Activated gamma-delta T cell treated with Interleukin-2 at 50 U/mL for 16 hours (primary cell): ENCODE measurements at places on chromosomes 7 and 10.
A peak's percentile ranks its signal among the peaks of the same experiment; 100 is the strongest.

DNA sequence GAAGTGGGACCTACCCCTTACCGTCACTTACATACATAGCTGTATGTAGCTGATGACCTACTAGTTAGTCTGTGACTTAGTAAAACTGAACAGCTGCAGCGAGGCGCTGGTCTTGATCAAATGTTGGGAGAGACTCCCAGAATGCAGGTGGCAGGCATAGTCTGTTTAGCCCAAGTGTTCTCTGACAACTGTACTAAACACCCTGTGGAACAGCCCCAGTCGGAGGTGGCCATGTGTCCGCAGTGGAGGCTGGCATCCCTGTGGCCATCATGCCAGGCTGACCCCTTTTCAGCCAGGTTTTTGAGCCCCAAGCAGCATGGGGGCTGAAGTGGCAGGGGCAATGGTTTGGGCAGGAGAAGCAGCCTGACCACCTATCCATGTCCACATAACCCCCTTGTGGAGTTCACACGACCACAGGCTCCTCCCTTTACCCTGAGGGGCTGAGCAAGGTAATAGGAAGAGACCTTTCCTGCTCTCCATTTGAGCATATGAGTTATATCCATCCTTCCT lies 7.2 kb downstream of the ADCY1 start:
- no peak for DNase-seq

DNA sequence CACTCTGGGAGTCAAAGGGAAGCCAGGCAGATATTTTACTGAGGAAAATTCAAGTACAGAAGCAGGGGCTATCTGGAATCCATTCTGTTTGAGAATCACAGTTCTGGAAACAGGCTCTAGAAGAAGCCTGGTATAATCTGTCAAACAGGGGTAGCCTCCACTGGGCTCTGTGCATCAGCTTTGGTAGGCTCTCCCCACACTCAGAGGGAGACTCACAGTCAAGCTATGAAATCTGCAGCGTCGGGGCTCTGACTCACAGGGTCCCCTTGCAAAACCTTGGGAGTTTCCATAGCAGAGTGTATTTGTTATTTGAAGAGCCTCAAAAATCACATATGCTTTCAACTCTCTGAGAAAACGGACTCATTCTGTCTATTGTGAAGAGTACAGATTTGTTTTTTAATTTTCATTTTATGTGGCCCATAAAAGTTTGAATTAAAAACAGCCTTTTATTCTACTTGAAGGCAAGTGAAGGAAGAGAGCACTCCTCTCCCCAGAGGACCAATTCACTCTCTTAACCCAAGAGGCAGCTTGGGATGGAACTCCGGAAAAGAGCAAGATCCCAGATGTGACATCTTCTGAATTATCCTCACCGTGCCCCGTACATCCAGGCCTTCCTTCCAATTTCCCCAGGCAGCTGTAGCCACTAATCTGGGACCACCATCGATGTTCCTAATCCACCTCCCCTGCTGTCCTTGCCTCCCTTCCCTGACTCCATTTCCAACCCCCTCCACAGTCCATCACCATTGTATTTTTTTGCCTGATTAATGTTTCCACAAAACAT lies 590.9 kb upstream of the MGMT start:
- no peak for DNase-seq

DNA sequence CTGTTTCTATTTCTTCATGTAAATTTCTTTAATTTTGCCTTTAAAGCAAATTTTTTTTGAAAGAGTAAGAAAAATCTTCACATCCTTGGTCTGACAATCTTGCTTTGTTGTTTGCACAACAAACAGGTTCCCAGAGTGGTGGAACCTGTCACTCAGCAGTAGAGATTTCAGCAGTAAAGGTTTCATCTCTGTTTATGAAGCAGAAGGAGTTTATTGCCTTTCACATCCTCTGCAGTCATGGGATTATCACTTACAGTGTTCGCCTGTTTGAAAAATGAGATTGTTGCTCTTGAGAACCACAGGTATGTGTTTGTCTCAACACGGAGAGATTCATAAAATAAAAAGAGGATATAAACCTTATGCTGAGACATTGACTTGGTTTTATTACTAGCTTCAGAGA lies 342.6 kb downstream of the IPMK start:
- DNase-seq: no peak

GRCh38 chr10:124225029-124225466 lies 131.7 kb upstream of the CHST15 start:
- no peak for DNase-seq

DNA sequence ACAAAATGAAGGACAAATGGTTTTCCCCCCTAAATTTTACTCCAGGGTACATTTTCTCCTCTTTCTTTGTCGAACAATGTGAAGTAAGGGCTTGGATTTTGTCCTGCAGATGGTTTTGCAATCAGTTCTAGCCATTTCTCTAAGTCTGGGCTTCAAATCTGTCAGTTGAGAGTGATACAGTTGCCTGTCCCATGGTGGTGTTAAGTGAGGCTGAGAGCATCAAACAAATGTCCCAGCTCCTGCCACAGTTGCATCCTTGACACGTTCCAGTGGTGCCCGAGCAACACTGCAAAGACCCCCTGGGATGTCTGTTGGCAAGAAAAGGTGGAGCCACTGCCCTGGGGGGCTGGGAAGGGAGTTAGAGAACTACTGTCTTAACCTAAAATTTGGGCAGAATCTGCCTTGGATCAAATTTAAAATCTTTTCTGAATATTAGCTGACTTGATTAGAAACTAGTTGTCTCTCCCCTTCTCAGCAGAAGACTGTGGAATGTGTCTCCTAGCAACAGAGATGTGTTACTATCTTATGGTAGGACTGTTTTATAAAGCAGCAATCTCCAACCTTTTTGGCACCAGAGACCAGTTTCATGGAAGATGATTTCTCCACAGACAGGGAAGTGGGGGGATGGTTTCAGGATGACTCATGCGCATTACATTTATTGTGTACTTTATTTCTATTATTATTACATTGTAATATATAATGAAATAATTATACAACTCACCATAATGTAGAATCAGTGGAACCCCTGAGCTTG lies 102.0 kb upstream of the STEAP1B start:
- DNase-seq: no peak

- DNase-seq: no peak
Measured at GRCh38 chr7:106448992-106449859, 164.4 kb upstream of the NAMPT start.

DNA sequence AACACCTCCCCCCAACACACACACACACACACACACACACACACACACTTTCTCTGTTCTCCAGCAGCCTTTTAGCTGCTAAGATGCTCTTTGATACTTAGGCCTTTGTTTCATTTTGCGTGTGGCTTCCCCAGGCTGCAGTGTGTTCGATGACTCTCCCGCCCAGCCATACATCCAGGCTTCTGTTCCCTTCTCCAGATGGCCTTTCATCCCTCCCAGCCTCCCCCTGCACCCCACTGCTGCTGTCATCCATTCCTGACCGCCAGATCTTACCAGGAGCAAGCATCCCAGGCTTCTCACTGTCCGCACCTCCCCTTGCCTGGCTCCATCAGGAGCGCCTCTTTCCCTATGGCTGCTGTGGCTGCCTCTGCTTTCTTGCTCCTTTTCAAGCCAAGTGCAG lies 77.8 kb upstream of the PPIF start:
- no peak for DNase-seq

DNA sequence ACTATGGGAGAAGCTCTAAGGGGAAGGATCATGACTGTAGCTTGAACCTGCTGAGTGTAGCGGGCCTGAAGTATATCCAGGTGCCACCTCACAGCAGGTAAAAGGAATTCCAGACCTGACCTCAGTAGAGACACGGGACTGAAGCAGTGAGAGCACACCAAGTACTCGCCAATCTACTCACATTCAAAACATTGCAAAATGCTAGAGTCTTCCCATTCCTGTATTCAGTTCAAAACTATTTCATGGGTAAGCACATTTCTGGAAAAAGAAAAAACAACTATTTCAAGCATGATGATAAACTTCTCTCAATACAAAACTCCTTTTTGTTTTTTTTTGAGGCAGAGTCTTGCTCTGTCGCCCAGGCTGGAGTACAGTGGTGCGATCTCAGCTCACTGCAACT lies 121.9 kb upstream of the AUTS2 start:
- no peak for DNase-seq

GRCh38 chr10:97708976-97709946 lies 4.3 kb upstream of the MARVELD1 start:
- peak; percentile 24 for DNase-seq

DNA sequence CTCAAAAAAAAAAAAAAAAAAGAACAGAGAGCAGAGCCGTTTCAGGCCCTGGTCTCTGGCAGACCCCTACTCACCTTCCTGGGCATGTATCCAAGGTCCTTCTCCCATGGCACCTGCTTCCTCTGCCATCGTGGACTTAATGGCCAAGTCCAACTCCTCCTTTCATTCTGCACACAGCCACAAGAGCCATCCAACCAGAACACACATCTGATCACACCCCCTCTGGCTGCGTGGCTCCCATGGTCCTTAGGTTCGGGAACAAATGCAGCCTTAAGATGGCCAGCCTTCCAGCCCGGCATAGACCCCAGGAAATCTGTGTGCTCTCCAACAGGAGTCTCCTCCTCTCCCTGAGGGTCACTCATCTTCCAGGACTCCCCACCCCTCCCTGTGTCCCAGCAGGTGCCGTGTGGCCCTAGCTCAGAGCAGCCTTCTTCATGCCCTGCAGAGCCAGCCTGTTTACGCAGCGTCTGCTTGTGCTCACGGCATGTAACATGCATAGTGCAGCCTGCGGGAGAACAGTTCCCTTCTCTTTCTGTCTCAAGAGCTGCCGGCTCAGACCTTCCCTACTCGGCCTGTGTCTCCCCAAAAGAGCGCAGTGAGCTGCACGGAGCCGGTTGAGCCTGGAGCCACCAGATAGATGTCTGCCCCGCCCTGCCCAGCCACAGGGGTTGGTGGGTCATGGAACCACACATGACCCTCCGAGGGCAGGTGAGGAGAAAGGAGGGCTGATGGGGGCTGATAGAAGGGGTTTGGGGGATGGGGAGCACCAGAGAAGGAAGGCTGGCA lies 157.3 kb downstream of the NRF1 start:
- DNase-seq: no peak

DNA sequence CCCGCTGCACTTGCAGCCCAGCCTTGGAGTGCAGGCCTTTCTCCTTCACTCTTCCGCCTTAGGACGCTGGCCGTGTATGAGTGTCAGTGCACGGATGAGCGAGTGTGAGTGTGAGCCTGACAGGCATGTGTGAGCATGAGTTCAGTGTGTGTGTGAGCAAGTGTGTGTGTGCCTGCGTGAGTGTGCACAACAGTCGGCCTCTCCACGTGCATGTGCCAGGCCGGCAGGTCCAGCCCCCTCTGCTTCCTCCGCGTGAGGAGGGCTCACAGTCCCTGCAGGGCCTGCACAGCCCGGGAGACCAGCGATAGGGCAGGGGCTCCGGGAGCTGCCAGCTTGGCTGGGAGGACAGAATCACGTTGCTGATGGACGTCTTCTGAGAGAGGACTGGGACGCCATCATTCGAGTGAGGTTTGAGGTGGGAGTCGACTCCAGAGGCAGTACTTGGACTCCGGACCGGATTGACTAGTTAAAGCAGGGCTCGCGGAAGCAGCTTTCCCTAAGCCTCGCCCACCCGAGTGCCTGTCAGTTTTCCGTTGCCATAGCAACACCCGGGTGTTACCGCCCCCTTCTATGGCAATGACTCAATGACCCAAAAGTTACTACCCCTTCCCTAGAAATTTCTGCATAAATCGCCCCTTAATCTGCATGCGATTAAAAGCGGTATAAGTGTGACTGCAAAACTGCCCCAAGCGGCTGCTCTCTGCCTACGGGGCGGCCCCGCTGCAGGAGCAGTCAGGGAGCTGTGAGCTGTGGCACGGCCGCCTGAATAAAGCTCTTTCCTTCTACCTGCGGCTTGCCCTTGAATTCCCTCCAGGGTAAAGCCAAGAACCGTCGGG lies 19.6 kb upstream of the CFAP46 start:
- peak; percentile 53 for DNase-seq

- DNase-seq: no peak
Measured at GRCh38 chr10:98921316-98921715, 314.3 kb downstream of the HPSE2 start.

DNA sequence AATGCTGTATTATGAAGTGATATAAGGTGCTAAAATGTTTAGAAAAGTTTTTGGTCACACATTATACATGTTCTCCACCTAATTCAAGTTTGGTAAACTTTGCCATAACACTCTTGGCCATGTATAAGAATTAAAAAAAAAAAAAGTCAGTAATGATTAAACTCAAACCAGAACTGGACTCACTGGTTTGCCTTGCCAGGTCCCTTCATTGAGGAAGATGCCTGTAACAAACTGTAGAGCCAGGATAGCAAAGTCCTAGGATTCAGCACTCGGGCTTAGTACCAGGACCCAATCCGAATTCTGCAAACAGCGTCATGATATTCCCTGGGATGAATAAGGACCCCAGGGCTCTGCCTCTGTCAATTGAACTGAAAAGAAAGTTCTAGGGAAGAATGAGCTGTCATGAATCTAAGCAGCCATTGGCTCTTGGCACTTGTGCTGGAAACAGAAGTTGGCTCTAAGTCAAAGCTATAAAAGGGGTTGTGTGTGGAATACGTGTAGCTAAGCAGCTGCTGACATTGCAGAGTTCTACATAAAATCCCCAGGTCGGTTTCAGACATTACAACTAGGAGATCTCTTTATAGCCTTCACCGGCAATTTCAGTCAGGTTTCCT lies 216.9 kb downstream of the C7orf25 start:
- no peak for DNase-seq

DNA sequence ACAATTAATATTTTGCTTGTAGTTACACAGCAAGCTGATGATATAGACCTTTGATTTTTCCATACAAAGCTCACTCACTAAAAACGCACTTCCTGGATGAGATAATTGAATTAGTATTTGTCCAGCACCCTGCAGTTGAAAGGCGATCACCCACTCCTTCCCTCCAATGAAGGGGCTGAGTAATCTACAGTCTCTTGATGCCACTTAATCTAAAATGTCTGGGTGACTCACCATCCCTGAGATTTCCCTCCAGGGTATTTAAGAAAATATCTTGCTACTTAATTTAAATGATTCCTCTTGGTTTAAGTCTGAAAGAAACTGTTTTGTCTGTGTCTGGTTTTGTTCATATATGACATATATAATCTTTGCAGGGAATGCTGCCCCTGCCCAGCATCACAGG lies 515.3 kb downstream of the GRID1 start:
- no peak for DNase-seq

DNA sequence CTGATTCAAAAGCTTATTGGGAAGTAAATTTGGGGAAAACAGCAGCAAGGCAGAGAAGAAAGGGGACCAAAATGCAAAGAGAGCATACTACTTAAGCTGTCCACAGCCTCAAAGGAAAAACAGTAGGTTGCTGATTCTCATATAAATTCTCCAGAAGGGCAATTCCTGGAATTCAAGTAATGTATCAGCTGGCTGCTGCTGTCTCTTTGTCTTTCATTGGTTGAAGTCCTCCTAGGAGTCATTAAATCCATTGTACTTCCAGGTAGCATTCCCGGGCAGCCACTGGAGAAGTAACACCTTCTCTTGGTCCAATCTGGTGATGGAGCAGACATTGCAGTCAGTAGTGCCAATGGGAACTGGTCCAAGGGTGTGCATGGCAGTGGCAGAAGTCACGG lies 22.7 kb downstream of the BET1 start:
- no peak for DNase-seq
